T-helper 2 cell (primary cell): ENCODE measurements at places on chromosomes 3 and 15.

GRCh38 chr15:36774765-36775164, 195.3 kb downstream of the CDIN1 start:
- DNase-seq, result no peak

- no peak for DNase-seq
Observed at GRCh38 chr15:75031848-75032247, 8.5 kb downstream of the PPCDC start.

DNA sequence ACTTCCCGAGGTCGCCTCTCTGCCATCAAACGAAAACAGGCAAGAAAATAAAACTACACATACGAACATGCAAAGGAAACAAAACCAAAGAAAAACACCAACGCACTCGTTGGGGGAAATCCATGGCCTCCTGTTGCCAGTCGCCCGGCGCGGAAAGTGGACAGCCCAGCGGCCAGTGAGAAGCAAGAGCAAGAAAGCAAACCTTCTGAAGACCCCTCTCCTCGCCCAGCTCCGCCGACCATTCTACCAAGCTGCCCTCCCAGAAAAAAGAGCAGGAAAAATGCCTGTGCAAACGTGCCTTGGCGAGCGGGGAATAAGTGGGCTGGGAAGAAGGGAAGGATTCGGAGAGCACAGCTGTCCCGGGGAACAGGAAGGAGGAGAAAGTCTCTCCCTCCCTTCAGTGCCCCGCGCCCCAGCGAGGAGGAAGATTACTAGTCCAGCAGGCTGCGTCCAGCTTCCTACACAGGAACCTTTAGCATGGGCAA, 802 bp upstream of the NECTIN3 start:
- DNase-seq, result peak; percentile 16

- no peak for DNase-seq
Observed at GRCh38 chr15:57100136-57100539, 181.7 kb downstream of the TCF12 start.

DNA sequence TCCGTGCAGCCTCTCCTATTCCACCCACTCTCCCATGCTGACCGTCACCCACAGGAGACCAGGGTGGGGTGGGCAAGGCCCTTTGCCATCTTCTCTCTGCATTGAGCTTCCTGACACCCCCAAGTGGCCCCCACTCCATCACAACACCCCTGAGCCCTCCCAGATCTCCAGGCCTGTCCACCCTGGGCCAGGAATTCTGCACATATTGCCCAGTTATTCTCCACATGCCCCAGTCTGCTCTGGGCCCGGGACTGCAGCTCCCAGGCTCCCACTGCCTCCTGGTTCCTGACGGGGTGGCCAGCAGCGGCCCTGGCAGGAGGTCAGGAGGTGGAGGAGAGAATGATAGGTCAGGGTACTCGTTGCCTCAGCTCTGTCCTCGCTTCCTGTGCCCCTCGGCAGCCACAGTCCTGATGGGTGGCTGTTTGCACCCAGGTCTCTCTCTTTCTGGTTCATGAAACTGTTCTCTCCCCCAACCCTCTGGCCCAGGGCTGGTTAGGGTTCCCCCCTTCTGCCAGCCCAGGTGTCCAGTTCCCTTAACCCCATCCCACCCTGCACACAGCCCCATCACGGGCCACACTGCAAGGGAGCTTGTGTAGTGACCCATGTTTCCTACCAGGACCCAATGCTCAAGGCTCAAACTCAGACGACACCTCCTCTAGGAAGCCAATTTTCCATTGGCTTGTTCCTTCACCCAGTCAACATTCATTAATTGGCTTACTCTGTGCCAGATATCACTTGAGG, 47.3 kb downstream of the IQSEC1 start:
- DNase-seq, result no peak

DNA sequence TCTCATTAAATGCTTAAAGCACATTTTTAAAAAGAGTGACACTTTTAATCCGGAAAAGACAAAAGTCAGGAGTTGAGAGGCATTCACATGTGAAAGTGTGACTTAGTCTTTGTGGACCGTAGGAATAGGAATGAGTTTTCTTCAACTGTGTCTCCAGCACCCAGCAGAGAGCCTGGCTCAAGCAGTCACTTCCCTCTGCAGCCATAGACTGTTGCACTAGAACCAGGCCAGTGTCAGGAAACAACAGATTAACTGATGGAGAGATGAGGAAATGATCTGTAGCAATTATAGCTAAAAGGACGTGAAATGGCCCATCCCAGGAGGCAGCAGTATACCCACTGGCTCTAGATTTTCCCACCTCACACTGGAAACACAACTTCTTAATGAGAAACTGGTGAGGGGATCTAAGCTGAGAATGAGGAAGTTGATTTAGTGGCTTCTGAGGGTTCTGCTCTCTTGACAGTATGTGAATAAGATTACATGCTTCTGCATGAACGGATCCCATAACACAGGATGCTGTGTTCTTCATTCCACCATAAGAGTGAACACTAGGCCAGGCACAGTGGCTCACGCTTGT, 19.8 kb downstream of the CFAP92 start:
- DNase-seq, result no peak

DNA sequence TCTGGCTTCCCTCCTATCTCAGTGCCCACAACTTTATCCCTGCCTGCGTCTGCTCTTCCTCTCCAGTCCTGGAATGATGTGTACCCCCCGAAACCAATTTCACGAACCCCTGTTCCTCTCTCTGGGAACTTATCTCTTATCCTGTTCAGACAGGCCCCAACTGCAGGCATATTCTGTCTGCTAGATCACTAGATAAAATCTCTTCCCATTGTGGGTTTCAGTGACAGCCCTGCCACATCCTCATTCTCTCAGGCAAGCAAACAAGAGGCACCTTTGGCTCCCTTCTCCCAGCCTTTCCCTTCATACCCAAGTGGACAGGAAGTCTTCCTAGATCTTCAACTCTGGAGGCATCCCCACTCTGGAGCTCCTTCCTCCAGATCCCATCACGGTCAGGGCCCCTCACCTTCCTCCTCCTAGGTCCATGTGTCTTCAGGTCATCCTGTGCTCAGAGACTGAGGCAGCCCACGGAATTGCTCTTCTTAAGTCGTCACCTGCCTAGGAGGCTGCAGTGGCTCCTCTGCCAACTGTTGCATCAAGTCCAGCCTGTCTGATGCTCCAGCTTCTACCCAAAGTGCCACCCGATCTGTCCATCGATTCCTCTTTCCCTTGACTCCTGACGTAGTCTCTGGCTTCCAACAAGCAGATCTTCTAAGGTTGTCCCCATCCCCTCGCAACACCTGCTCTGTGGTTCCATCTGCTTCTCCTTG, 190.8 kb downstream of the SLCO3A1 start:
- DNase-seq, result no peak

GRCh38 chr15:62886431-62887071, 156.0 kb upstream of the TPM1 start:
- DNase-seq, result no peak

DNA sequence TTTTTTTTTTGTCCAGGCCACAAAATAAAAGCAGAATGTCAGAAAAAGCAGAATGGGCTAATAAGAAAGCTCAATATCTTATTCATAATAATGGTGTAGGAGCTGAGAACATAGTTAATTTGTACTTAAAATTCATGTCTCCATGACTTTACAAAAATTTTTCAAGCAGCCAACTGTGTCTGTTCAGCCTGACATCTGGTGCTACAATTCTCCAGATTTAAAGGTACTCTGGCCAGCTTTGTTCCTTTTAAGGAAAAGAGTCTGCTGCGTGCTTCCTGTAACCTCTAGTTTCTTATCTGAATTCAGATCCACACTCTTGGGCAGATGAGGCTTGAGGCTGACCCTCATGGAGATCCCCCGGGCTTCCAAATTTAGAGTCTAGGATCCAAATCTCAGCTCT, 8.7 kb upstream of the RFX7 start:
- DNase-seq, result no peak

DNA sequence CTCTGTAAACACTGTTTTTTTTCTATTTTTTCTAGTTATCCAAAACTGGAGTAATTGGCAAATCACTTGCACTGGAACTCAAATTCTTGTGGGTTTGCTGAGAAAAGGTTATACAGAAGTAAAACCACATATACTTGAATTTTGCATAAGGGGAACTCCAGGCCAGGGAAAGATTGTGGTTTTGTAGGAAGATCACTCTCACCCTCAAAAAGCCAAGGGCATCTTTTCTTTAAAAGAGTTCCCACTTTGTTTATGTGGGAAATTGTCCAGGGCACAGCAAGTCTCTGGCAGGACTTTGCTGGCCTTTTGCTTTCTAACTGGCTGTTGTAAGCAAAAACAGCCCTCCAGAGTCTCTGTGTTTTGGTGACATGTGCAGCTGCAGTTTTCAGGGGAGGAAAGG, 340.3 kb upstream of the RBMS3 start:
- DNase-seq, result no peak

- no peak for DNase-seq
Observed at GRCh38 chr3:55658690-55659562, 171.8 kb upstream of the WNT5A start.

DNA sequence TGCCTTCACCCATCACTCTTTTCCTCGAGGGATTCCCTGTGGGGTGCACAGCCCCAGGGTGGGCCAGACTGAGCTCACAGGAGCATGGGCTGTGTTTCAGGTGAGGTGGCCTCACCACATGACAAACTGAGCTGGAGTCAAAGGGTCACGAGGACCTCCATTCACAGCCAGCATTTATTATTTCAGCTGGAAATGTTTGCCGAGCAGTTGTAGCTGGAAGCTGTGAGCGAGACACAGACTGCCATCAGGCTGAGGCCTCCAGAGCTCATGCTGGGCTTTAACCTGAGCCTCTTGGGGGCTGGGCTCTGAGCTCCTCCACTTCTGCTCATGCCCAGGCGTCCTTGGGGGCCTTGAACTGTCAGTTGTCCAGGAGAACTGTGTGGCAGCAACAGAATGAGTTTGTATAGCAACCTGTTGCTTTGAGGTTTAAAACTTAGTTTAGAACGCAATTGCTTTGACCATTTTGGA, 57.5 kb downstream of the FLNB start:
- DNase-seq, result no peak

DNA sequence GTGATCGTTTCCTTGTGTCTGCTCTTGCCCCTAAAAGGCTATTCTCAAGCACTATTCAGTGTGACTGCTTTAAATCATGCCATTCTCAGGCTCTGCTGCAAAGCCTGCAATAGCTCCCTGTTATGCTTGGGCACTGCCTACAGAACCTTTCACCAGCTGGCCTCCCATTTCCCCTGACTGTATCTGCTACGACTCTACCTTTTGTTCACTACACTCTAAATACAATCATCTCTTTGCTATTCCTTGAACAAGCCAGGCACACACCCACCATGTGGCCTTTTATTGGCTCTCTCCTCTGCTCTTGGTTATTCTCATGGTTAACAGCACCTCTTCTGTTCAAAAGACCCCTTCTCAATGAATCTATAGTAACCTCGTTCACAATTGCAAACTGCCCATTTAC, 29.6 kb upstream of the FNDC3B start:
- DNase-seq, result no peak

GRCh38 chr3:43285644-43286043, 696 bp upstream of the SNRK start:
- no peak for DNase-seq

DNA sequence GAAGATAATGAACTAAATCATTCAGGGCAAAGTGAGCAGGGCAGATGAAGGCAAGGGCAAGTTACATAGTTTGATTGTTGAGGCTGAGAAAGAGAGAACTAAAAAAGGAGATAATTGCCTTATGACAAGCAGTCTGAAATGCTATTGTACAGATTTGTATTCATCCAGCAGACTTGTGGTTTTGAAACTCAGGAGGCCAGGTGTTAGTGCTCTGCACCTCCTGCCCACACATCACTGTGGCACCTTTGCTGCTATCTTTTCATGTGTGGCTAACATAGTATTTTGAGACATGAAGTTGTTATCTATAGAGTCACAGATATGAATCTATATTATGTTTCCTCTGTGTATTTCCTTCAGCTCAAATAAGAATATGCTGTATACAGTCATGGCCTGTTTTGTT, 24.3 kb upstream of the SUCLG2 start:
- peak; percentile 91 for DNase-seq

DNA sequence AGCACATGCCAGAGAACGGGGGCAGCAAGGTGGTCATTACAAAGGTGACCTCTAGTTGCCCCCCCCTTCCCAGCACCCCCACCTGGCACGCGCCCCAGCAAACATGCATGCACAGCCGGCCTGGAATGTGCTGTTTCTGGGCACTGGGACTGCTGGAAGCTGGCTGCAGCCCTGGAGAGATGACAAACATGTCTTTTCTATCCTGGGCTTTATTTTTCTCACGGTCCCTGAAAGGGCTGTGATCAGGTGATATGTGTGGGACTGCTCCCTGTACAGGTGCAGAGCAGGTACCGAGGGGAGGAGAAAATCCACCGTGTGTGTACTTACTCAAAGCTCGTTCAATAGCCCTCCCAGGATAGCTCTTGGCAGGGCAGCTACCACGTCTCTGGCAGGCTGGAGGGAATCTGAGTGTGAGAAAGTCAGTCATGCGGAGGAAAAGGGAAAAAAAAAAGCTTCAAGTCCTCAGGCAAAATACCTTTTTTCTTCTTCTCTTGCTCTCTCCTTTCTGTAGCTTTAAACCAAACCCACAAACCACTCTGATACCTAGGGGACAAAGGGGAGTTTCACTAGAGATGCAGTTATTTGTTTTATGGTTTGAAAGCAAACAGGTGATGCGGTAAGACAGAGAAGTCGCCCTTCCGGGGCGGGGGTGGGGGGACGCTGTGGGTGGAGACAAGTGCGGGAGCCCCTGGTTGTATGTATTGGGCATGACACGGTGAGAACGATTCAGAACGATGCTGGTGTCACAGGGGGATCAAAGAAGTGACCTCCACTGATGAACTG, 5.0 kb upstream of the HES1 start:
- DNase-seq, result no peak

- no peak for DNase-seq
Observed at GRCh38 chr15:29117778-29118177, 151.8 kb downstream of the NSMCE3 start.

DNA sequence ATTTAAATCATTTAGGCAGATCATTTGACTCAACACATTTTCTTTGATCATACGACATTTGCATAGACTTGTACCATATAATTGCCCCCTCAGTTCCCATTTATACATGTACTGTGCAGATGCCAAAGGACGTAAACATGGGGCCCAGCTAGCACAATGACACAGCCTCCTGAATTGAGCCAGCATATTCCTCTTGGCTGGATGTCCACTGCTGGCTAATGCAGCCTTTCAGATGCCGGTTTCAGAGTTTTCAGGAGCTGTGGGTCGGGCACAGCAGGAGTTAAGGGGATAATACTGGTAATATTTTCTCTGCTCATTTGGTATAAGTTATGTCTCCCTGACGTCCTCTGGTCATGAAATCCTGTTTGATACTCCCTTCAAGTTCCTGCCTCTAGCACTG, 39.4 kb downstream of the KAT2B start:
- no peak for DNase-seq

GRCh38 chr15:28904003-28904402, 18.2 kb downstream of the APBA2 start:
- no peak for DNase-seq

- no peak for DNase-seq
Observed at GRCh38 chr3:43369404-43370292, 83.3 kb downstream of the SNRK start.

- no peak for DNase-seq
Observed at GRCh38 chr3:194249323-194250097, 101.6 kb downstream of the CPN2 start.
